ENCODE measurements at places on chromosomes 6 and 20. TPM values are rescaled to one million over a fixed set of nuclear protein-coding genes. Genes with fewer than 3 reads are reported as not detected.

Gene CLPSL1
- total RNA-seq, result not detected

Gene TMC2
- total RNA-seq, result not detected

Gene TNNC2
- total RNA-seq, result 5.5 TPM

Gene AVP
- total RNA-seq, result not detected

Gene ZC3H12D
- 219 TPM for total RNA-seq

Gene RBPJL
- total RNA-seq, result not detected
